Right renal pelvis (tissue), 4 donors: ENCODE measurements at places on chromosomes 12 and 14. TPM values are rescaled to one million over a fixed set of nuclear protein-coding genes. Genes with fewer than 3 reads are reported as not detected.

The BICDL1 gene
- polyA plus RNA-seq, result 29.9 TPM

DNA sequence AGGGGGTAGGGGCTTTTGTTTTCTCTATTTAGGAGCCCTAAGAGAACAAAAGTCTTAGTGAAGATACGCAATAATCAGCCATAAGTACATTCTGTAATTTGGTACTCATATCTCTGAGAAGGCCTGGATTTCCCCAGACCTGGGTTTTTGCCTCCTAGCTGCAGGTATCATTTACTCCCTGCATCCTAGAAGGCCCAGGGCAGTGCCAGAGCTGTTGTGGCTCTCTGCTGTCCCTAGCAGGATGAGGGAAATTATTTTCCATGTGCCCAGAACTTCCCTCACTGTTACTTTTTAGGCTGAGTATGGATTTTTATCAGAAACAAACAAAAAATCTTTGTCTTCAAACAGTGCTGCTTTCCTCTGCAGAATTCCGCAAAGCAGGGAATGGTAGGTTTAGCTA is 192.5 kb upstream of the SYT1 start:
- no peak for DNase-seq

DNA sequence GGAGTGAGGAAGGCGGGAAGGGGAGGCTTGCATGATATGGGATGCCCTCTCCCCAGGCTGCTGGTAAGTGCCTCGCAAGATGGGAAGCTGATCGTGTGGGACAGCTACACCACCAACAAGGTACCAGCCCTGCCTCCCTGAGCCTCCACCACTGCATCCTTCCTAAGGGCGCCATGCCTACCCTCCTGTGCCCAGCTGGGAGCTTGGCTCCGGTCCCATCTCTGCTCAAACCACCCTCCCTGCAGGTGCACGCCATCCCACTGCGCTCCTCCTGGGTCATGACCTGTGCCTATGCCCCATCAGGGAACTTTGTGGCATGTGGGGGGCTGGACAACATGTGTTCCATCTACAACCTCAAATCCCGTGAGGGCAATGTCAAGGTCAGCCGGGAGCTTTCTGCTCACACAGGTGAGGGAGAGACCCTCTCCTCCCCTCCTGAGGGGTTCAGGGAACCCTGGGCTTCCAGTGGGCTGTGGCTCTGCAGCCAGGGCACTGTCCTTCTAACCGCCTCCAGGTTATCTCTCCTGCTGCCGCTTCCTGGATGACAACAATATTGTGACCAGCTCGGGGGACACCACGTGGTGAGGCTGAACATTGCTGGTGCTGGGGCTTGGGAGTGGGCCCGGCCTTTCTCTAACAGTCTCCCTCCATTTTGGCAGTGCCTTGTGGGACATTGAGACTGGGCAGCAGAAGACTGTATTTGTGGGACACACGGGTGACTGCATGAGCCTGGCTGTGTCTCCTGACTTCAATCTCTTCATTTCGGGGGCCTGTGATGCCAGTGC is 2.6 kb downstream of the GNB3 start:
- no peak for DNase-seq

DNA sequence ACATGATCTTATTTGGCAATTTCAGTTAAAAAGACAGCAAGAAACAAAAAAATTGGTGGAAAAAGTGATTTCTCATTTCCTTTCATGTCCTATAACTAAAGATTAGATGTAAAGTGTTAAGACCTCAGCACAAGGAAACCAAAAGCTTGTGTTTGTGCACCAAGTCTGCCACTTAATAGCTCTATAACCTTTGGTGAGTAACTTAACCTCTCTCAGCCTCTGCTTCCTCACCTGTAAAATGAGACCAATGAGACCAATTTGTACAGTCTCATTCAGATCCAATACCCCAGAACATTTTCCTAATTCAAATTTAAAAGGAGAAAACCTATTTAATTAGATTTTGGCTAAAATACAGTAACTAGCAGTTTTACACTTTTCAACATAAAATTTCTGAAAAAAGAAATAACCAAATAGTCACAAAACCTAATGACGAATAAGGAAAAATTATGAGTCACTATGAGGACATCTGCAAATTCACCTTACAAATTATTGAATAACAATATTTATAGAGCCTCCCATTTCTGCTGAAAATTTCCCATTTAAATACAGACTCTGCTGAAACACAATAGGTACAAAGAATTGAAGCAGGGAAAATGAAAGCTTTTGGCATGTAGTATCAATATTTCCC is 71.1 kb downstream of the EPS8 start:
- no peak for DNase-seq

GRCh38 chr14:23615856-23616255 is 20.3 kb upstream of the DHRS2 start:
- DNase-seq, result no peak

The GALNT8 gene
- polyA plus RNA-seq, result 2.9 TPM
